ENCODE measurements at places on chromosomes 2 and 18.

DNA sequence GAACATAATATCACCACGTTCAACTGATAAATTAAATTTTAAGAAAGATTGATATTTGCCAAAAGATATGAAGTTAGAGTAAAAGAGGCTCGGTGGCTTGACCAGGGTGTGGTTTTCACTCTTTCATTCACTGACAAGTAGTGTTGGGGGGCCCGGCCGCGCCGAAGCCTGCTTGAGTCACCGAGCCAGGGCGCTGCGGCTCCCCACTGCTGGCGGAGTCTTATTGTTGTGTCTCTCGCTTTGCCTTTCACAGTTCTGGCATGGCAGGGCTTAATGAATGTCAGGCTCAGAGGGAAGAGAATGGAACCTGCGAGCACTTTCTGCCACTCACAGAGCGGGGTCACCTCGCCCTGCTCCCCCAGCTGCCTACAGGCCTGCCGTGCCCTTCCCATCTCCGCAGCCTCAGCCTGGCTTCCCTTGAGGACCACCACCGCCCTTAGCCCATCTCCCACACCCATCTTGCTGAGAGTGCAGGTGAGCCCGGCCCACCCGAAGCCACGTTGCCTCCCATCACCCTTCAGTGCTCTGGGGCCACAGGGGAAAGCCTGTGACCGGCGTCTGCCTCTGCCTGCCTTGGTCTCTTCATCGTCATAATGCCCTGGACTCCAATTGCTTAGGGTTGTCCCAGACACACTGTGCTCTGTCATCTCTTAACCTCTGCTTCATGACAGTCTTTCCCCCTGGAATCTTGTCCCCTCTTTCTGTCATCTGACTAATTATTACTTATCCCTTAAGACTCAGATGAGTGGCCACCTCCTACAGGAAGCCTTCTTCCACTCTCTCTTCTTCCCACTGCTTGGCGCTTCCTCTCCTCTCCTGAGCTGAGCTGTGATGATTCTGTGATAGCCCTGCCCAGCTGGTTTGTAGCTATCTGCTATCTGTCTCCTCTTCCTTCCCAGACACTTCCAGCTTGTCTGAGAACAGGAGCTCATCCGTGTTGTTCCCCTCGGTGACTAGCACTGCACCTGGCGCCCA, 142.5 kb downstream of the FAM210A start:
- DNase-seq: no peak

DNA sequence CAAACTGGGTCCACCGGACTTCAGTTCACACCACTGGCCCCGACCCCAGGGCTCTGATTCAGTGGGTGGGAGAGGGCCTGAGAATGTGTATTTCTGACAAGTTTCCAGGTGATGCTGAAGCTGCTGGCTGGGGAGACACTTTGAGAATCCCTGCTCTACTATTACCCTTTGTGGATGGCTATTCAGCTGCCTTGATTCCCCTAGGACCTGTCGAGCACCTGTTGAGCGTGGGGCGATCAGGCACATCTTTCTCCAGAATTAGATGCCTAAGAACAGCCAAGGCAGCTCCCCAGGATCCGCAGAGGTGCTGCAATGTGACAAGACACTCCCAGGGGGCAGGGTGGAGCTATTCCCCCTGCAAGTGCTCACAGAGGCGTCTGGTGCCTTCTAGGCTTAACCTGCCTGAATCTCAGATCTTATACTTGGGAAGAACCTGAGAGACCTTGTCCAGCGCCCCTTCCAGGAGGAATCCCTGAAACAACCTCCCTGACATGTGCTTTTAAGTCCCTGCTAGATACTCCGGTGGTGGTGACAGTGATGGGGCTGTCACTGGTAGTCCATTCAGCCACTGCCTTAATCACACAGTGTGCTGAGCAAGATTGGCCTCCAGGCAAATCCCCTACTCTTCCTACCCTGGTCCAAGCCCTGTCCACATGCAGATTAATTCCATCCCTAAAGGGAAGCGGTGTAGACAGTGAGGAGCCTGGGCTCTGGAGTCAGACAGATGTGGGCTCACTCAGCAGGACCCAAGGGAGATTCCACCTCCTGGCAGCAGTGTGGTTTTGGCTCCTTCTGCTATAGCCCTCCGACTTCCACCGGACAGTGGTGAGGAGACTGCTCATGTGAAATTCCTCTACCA, 43.4 kb upstream of the OTOF start:
- peak; percentile 41 for DNase-seq

DNA sequence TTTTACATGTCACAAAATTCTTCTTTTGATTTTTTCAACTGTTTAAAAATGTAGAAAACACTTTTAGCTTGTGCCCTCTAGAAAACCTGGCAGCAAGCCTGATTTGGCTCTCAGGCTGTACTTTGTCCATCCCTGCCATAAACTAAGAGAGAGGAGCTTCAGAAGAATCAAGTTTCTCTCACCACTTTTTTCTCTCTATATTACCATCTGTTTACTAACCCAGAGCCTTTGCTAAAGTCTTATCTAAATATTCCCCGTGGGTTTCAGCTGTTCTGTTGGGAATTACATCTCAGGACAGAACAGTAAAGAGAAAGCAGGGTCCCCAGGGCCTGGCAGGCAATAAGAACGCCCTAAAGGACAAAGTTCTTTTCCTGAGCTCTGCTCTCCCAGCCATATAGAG, 409.1 kb upstream of the CRIM1 start:
- DNase-seq: no peak

- no peak for DNase-seq
Measured at GRCh38 chr2:66437109-66437690, 2.3 kb downstream of the MEIS1 start.

DNA sequence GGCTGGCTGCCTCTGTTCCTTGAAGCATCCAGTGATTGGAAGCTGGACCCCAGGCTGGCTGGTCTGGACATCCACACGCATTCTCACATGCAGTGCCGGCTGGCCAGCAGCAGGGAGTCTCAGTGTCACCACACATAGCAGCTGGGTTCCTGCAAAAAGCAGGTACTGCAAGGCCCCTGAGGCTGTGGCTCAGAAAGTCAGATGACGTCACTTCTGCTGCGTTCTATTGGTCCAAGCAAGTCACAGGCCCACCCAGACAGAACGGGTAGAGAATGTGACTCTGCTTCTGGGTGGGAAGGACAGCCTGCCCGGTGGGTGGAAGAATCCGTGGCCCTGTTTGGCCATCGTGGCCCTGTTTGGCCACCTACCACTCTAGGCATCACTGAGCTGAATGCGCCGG, 51.3 kb upstream of the SPP2 start:
- DNase-seq: no peak

Measured in SW480 (cell line).